ENCODE measurements at places on chromosomes 5 and 9. TPM values are rescaled to one million over a fixed set of nuclear protein-coding genes. Genes with fewer than 3 reads are reported as not detected.

The SLC23A1 gene
- not detected for total RNA-seq

The CYSRT1 gene
- 17.3 TPM for total RNA-seq

The SNCB gene
- total RNA-seq = 0.14 TPM

The PRR16 gene
- 0.74 TPM for total RNA-seq

The FSTL4 gene
- 0.33 TPM for total RNA-seq

The SLC36A3 gene
- total RNA-seq = not detected

The DDX4 gene
- not detected for total RNA-seq

The GNE gene
- total RNA-seq = 16.2 TPM

The SHISAL2B gene
- total RNA-seq = not detected

The FAM221B gene
- not detected for total RNA-seq

Data from airway epithelial cell (primary cell).